ENCODE measurements at places on chromosomes 16 and 17. TPM values are rescaled to one million over a fixed set of nuclear protein-coding genes. Genes with fewer than 3 reads are reported as not detected.

Gene KLHL10
- total RNA-seq = not detected

GRCh38 chr17:47643116-47643515 is 6.6 kb upstream of the KPNB1 start:
- DNase-seq = no peak

DNA sequence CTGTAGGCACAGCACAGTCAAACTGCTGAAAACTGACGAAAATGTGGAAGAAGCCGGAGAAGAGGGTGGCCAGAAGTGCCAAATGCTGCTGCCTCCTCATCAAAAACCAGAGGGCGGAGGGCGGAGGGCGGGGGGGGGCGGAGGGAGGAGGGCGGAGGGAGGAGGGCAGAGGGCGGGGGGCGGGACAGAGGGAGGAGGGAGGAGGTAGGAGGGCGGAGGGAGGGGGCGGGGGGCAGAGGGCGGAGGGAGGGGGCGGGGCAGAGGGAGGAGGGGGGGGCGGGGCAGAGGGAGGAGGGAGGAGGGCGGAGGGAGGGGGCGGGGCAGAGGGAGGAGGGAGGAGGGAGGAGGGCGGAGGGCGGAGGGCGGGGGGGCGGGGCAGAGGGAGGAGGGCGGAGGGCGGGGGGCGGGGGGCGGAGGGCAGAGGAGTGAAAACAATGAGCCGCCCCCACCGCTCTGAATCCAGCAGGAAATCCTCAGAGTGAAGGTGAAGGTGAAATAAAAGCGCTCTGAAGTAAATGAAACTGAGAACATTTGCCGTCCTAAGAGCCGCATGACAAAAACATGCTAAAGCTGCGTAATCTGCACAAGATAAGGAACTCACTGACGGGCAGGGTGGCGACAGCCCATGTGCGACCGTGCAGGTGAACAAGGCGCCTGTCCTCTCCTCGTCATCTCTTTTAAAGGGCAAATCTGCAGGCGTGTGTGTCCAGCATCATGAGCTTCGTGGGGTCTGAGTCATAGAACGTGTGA is 22.6 kb upstream of the CBFA2T3 start:
- no peak for DNase-seq

GRCh38 chr16:17151335-17151734 is 319.4 kb downstream of the XYLT1 start:
- DNase-seq = no peak

- no peak for DNase-seq
These were observed 6.5 kb downstream of the PROCA1 start for GRCh38 chr17:28705074-28705659.

DNA sequence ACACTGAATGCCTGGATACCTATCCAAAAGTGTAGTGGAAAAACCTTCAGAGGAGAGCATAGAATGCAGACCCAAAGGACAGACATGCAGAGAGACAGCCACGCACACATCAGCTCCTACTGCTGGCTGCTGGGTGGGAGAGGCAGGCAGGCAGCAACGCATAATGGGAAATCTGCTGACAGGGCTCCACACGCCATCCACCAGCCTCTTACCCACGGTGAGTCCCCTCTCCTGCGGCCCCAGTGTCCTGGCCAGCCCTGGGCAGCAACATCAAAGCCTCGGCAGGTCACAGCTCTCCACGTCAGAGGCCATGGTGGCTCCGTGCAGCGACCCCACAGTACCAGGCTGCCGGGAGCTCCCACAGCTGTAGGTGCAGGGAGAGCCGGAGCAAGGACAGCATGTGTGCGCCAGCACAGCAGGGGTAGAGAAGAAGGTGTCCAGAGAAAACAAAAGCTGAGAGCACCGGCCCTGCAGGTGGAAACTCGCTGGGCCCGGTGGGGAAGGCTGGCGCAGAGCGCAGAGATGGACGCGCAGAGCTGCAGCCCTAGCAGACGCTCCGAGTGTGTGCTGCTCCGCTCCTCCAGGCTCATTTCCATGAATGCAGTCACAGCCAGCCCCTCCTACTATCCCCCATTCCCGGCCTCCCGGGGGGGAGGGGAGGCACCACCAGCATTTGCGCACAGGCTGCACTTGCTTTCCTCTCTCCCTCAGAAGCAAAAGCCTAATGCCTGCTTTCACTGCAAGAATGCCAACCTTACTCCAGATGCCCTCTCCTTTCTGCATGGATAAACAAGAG is 58.9 kb downstream of the CYTH1 start:
- DNase-seq = no peak

GRCh38 chr16:15808071-15808470 is 48.8 kb downstream of the MYH11 start:
- no peak for DNase-seq

Gene QRICH2
- 3.1 TPM for total RNA-seq

- no peak for DNase-seq
These were observed 31.3 kb upstream of the NAT9 start for GRCh38 chr17:74807441-74807840.

Measured in Peyer's patch (tissue), 4 donors.